ENCODE measurements at places on chromosomes 3 and 15.

GRCh38 chr3:71102111-71102983 is 481.2 kb downstream of the FOXP1 start:
- no peak for DNase-seq

DNA sequence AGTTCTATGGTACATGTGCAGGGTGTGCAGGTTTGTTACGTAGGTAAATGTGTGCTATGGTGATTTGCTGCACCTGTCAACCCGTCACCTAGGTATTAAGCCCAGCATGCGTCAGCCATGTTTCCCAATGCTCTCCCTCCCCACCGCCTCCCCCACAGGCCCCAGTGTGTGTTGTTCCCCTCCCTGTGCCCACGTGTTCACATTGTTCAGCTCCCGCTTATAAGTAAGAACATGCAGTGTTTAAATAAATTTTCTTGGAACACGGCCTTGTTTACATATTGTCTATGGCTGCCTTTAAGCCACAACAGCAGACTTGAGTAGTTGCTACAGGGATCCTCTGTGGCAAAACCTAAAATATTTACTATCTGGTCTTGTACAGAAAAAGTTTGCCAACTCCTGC is 41.3 kb upstream of the CORO2B start:
- no peak for DNase-seq

DNA sequence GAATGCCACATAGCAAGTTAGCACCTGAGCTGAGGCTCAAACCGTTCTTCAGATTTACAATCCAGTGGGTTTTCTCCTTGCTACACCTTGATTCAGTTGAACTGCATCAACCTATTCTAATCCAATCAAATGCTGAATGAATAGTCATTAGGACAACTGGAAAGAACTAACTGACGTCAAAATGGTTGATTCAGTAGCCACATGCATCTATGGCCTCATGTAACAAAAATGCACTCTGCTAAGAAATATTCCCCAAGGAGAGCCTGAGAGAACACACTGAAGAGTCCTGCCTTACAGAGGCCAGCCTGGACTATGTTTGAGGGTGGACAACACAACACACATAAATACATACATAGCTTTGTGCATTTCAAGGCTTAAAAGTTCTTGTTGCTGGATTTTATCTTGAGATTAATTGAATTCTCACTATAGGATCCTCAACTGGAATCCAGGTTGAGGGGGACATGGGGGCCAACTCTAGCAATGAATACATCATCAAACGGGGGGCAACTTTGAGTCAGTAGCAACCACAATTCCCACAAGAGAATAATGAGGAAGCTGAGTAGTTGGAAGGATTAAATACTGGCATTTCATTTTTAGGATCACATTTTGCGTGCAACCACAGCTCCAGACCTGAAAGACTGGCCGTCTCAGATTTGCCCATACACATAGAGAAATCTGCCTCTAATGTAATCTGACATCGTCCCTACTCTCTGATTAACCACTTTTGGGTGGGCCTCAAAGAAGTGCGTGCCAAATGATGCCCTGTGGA is 280.2 kb upstream of the ICE2 start:
- no peak for DNase-seq

- no peak for DNase-seq
Measured at GRCh38 chr3:137065381-137065780, 107.6 kb downstream of the IL20RB start.

Measured in activated CD4-positive, CD25-positive, alpha-beta regulatory T cell treated with anti-CD3 and anti-CD28 coated beads, Interleukin-2, amount 50 U/mL, for 16 hours (primary cell).